Astrocyte of the cerebellum (primary cell): ENCODE measurements at places on chromosomes 5 and 9.

GRCh38 chr9:92986176-92987119 is 39.1 kb downstream of the FGD3 start:
- DNase-seq = no peak

DNA sequence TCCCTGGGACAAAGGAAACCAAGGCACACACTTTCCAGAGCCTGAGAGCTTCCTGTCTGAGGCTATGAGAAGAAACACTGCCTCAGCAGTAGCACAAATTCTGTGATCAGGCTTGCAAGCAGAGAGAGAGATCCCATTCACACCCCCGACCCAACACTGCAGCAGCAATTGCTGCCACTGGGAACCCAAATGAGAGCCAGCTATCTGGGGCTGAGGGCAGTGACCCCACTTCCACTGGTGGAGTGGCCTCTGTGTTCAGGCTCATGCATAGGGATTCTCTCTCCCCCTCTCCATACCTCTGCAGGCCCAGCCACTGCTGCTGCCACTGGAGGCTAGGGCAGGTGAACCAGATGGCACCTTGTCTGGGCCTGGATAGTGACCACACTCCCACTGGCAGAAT is 95.2 kb downstream of the TMEM232 start:
- no peak for DNase-seq

- DNase-seq = no peak
These were observed 3.3 kb downstream of the PPIC start for GRCh38 chr5:123033157-123033671.

DNA sequence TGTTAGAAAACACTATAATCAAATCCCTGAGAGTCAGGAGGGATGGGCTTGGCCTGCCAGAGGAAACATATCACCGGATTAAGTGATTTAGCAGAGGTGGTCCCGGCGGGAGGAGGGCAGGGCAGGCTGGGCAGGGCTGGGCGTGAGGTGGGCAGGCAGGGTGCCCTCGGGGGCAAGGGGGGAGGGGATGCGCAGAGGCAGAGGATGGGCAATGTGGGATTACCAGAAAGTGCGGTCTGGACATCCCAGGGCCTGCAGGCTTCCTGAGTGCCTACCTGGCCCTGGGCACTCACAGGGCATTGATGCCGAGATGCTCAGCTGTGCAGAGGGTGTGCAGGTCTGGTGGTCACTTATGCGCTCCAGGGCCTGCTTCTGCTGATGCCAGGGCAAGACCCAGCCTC is 115.2 kb downstream of the ADAMTS2 start:
- no peak for DNase-seq

GRCh38 chr9:137195525-137196220 is 4.9 kb downstream of the TPRN start:
- DNase-seq = no peak

GRCh38 chr9:135898634-135899407 is 8.5 kb downstream of the CAMSAP1 start:
- peak; percentile 49 for DNase-seq

GRCh38 chr9:95791286-95791685 is 84.2 kb upstream of the ERCC6L2 start:
- no peak for DNase-seq

GRCh38 chr9:81559197-81559596 is 130.2 kb downstream of the TLE1 start:
- no peak for DNase-seq

GRCh38 chr9:133976887-133977286 is 15.2 kb downstream of the VAV2 start:
- no peak for DNase-seq

DNA sequence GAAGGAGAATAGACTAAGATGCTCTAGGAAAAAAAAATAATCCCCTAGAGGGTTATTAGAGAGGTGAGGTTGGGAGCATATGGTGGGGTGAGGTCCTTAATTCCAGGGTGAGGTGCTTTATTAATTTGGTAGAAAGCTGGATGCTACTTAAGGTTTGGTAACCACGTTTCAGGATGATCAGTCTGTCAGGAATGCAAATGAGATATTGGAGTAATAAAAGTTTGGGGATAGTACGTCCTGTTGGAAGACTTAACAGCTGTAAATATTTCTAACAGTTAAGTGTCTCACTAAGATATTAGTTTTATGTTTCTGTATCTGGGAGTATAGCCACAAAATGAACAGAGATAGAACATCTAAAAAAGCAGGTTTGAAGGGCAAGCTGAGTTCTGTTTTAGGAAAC is 578.9 kb downstream of the CETN3 start:
- DNase-seq = no peak

DNA sequence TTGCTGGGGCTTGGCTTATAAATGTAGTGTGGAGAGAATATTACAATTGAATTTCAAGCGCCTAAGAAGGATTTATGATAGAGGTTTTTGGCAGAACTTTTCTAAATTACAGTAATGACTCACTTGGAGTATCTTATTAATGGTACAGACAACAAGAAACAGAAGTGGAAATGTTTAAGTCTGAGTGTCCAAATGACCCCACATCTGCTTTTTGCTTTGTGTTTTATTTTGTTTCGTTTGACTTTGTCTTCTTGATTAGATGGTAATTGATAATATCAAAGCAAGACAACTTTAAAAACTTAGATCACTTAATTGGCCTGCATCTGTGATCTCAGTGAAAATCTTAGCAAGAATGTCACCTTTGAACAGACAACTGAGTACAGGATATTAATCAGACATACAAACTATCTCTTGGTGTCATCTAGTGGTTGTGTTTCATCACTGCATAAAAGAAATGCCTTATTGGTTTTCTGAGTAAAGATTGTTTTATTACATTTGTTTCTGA is 577.4 kb downstream of the ISL1 start:
- no peak for DNase-seq
